ENCODE measurements at places on chromosomes 12 and 14. TPM values are rescaled to one million over a fixed set of nuclear protein-coding genes. Genes with fewer than 3 reads are reported as not detected.

DNA sequence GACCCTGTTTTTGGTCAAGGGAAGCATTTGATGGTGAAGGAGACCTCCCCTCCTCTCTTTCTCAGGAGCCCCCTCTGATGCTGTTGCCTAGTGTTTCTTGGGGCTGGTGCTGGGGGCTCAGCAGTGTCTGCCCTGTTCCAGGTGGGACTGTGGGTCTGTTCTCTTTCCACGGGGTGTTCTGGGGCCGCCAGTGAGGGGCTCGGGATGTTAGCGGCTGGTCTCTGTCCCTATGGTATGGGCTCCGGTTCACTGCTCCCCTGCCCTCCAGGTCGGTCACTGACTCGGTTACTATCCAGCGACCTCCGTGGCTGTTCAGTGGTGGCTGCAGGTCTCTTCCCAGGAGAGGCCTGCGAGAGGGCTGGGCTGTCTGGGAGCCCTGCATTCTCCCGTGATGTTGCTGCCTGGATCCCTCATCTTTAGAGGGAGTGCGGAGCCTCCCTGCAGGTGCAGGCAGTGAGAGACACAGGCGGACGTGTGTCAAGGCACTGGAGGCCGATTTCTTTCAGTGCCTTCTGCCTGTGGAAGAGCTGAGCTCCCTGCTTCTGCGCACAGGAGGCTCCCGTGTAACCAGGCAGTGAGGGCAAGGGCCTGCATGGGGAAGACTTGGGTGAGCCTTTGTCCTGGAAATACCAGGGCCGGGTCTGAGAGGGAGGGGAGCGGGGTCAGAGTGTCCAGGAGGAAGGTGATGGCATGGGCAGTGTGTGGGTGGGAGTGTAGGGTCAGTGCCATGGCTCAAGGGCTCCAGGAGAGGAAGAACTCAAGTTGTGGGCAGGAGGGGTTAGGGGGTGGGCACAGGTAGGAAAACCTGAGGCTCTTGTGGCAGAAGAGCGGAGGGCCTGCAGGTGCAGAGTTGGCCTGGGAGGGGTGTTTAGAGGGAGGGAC lies 362.6 kb downstream of the TMEM121 start:
- H3K27me3 ChIP-seq, result no peaks in the 10 kb centered on the region
- no peaks in the 10 kb centered on the region for H3K36me3 ChIP-seq
- no peaks in the 10 kb centered on the region for H3K4me1 ChIP-seq
- H3K27ac ChIP-seq, result no peak overlapping the region
- DNase-seq, result no peak
- no peak overlapping the region for H3K4me3 ChIP-seq

GRCh38 chr12:96063046-96063445 lies 27.7 kb upstream of the LTA4H start:
- H3K4me3 ChIP-seq, result no peak overlapping the region
- no peaks in the 10 kb centered on the region for H3K36me3 ChIP-seq
- no peak for DNase-seq
- H3K27ac ChIP-seq, result no peak overlapping the region
- no peaks in the 10 kb centered on the region for H3K27me3 ChIP-seq

GRCh38 chr12:68260153-68260552 lies 6.7 kb upstream of the IL22 start:
- no peaks in the 10 kb centered on the region for H3K27me3 ChIP-seq
- H3K27ac ChIP-seq, result no peak overlapping the region
- no peak overlapping the region for H3K4me3 ChIP-seq

DNA sequence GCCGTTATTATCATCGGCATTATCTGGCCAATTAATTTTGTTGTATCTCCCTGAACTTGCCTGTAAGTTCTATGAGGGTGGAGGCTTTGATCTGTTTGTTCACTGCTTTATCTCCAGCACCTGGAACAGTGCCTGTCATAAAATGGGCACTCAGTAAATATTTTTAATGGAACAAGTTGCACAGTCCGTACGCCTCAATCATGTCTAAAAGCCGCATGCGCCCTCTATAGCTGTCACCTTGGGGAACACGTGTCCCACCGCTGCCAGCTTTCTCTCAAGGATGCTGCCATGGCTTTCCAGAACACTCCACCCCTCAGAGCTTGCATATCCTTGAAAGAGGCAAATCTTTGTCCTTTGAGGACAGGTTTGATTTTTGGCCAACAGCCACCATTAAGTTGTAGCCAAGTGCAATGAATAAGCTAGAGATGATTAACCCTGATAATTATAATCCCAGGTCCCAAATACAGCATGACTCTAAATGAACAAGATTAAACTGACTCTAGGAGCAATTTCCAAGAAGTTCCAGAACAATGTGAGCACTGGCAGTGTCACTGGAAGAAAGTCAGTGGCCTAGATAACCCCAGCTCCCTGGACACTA lies 55.1 kb downstream of the ERH start:
- H3K27ac ChIP-seq, result no peak overlapping the region
- peaks cover 10% of the 10 kb centered on the region for H3K36me3 ChIP-seq
- DNase-seq, result no peak
- no peaks in the 10 kb centered on the region for H3K4me1 ChIP-seq

The RAB5B gene
- total RNA-seq, result 108 TPM

DNA sequence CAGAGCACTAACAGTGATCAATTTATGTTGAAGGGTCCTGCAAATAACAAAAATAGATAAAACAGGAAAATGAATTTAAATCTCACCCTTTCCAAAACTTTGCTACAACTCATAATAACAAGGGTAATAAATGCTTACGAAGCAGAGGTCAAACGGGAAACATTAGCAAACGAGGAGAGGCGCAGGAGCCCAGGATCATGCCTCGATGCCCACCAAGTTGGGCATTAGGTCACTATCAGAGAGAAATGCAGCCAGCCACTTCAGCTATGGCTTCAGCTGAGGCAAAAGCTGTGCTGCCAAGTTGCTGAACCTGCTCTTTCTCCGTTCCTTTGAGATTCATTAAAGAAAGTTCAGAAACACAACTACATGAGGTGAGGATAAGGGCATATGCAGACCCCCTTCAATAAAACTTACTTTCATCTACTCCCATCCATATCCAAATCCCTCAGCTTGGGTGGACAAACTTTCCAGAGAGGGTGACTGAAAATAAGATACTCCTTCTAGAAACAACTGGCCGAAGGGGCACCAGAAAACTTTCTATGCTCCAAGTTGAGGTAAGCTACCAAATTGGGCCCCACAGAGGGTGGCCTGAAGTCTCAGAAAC lies 7.9 kb downstream of the NKX2-1 start:
- H3K27me3 ChIP-seq, result peaks cover 75% of the 10 kb centered on the region
- no peaks in the 10 kb centered on the region for H3K36me3 ChIP-seq
- no peak for DNase-seq
- no peaks in the 10 kb centered on the region for H3K4me1 ChIP-seq

GRCh38 chr14:99100497-99101270 lies 171.3 kb downstream of the BCL11B start:
- no peak for DNase-seq
- no peaks in the 10 kb centered on the region for H3K27me3 ChIP-seq
- H3K4me1 ChIP-seq, result no peaks in the 10 kb centered on the region

DNA sequence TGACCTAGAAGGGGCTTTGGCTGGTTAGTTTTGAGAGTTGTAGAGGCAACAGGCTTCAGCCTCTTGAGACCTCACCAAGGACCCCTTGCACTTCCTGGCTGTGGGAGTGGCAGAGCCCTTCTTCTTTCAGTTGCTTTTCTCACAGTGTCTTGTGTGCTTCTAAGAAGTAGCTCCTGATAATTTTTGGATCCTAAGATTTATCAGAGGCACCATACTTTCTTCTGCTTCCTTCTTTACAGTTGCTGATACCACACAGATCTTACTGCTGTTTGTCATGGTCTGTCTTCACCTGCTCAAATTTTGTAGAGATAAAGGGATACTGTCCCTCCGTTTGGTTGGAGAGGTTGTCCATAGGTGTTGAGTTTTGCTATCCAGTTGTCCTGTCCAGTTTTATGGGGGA lies 33.8 kb downstream of the VRK1 start:
- no peaks in the 10 kb centered on the region for H3K4me1 ChIP-seq
- H3K36me3 ChIP-seq, result no peaks in the 10 kb centered on the region
- no peak overlapping the region for H3K27ac ChIP-seq
- no peak overlapping the region for H3K4me3 ChIP-seq
- no peak for DNase-seq

- H3K27ac ChIP-seq, result no peak overlapping the region
- H3K4me3 ChIP-seq, result no peak overlapping the region
- H3K4me1 ChIP-seq, result peaks cover 10% of the 10 kb centered on the region
- H3K36me3 ChIP-seq, result no peaks in the 10 kb centered on the region
Measured at GRCh38 chr12:14572401-14572800, 4.7 kb upstream of the PLBD1 start.

- H3K27ac ChIP-seq, result no peak overlapping the region
- no peak for DNase-seq
- H3K4me1 ChIP-seq, result peaks cover 6% of the 10 kb centered on the region
- no peaks in the 10 kb centered on the region for H3K27me3 ChIP-seq
Measured at GRCh38 chr12:31999692-32000091, 40.5 kb downstream of the RESF1 start.

GRCh38 chr14:91866511-91867295 lies 633 bp downstream of the TC2N start:
- DNase-seq, result no peak
- no peaks in the 10 kb centered on the region for H3K27me3 ChIP-seq
- no peak overlapping the region for H3K4me3 ChIP-seq
- H3K27ac ChIP-seq, result no peak overlapping the region
- H3K36me3 ChIP-seq, result peaks cover 30% of the 10 kb centered on the region

DNA sequence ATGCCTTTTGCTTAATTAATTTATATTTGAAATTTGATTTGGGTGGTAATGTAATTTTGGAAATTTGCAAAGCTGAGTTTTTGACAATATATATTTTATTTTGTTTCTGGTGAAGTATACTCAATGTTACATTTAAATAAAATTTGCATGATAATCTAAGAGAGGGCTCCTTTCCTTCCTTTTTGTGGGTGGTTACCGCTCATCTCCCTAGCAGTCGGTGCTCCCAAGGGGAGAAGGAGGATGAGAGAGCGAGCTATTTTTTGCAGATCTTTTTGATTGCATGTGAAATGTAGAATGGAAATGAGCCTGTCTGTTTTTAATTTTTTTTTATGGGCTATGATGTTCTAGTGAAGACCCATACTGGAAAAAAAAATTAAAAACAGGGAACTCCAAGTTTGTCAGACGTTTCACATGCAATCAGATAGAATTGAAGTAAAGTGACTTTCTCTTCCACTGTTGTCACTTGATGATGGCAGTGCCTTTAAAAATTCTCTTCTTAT lies 39.8 kb downstream of the MSRB3 start:
- H3K27ac ChIP-seq, result no peak overlapping the region
- H3K27me3 ChIP-seq, result no peaks in the 10 kb centered on the region
- no peak for DNase-seq
- H3K4me3 ChIP-seq, result no peak overlapping the region
- no peaks in the 10 kb centered on the region for H3K4me1 ChIP-seq

DNA sequence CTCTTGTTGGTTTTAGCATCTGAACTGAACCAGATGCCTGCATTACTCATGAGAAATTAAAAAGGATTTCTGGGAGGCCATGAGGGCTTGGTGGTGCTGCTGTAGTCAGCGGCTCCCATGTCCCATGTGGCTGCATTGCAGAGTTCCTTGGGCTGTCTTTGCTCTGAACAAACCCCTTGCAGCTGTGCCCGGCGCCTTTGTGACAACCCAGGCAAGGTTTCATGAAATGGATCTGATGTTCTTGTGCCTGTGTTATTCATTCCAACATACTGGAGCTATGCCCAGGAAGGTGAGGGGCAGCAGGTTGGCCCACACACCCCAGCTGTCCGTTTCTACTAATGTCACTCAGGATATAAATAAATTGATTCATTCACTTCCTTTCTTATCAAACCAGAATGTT lies 40.8 kb downstream of the TGFB3 start:
- H3K4me1 ChIP-seq, result no peaks in the 10 kb centered on the region
- no peak for DNase-seq
- H3K36me3 ChIP-seq, result no peaks in the 10 kb centered on the region
- no peak overlapping the region for H3K4me3 ChIP-seq
- H3K27me3 ChIP-seq, result no peaks in the 10 kb centered on the region

GRCh38 chr12:78176643-78177042 lies 345.9 kb downstream of the NAV3 start:
- DNase-seq, result no peak
- H3K4me1 ChIP-seq, result no peaks in the 10 kb centered on the region
- H3K27ac ChIP-seq, result no peak overlapping the region
- H3K27me3 ChIP-seq, result no peaks in the 10 kb centered on the region

All from right atrium auricular region (tissue), 2 donors.